ENCODE measurements at places on chromosomes 2 and 18.

DNA sequence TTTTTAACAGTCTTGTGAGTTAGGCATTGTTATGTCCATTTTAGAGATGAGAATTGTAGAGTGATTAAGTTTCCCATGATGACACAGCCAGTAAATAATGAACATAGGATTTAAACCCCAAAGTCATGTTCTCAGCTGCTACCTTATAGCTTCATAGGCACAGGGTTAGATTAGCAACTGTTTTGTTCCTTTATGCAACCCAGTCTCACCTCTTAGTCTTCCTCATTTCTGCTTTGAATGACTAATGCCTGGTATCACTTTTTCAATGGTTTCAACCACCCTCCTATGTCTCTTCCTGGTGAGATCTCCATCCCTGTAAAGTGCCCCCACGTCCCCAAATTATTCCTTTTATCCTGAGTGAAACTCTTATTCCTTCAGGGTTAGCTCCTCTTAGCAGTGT lies 44.3 kb downstream of the MFSD6 start:
- no peak for DNase-seq

- no peak for DNase-seq
Observed at GRCh38 chr2:214019229-214019972, 391.5 kb upstream of the VWC2L start.

DNA sequence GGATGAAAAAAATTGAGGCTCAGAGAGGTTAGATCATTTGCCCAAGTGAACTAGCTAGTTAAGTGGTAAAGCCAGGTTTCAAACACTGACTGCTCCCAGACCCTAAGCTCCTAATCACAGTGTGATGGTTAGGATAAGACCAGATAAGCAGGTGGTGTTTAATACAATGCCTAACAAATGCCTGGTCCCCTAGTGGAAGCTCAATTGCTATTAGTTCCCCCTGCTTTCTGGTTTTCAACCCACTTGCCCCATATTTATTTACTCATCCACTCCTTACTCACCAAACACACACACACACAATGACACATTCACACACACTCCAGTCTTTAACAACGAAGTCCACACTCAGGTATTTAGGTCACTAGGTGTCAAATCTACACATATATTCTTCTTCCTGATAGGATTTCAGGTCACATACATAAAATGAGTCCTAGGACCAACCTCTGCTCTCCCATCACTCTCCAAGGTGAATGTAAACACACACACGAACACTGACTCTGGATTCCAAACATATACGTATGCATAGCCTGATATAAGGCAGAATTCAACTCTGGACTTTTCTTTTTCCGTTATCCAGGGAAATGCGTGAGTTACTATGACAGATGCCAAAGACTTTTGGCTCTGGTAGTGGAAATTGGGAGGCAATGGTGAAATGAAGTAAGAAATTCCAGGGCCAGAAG lies 73.6 kb upstream of the TSPYL6 start:
- peak; percentile 44 for DNase-seq

DNA sequence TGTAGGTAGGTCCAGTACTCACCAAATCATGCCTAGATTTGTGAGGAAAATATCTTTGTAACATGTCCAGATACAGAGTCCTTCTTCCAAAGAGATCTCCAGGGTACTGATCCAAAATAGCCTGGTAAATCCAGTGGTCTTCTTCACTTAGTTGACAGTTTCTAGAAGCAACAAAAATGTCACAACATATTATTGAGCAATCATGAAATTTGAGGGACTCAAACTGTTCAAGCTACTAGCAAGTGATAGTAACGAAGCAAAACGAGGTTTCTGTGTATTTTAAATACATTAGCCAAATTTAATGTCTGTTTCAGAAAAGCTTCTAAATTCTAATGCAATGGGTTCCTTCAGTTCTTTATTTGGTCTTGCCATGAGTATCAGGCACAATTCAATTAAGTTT lies 142.8 kb downstream of the CCDC148 start:
- no peak for DNase-seq

DNA sequence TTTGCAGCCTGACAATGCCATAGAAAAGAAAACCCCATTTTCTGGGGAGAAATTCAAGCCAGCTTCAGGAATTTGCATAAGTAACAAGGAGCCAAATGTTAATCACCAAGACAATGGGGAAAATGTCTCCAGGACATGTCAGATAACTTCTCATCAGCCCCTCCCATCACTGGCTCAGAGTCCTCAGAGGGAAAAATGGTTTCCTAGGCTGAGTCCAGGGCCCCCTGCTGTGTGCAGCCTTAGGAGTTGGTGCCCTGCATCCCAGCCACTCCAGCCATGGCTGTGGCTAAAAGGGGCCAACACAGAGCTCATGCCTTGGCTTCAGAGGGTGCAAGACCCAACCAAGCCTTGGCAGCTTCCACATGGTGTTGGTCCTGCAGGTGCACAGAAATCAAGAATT lies 63.7 kb upstream of the FANCL start:
- DNase-seq = no peak

All from NCI-H1105 treated with DMSO at 0.1 percent for 48 hours (cell line).